ENCODE measurements at places on chromosomes 11 and 22.

GRCh38 chr11:1303973-1304372 is 5.5 kb downstream of the TOLLIP start:
- no peak for DNase-seq

- no peak for DNase-seq
These were observed 86.6 kb downstream of the TSPAN18 start for GRCh38 chr11:44813401-44813800.

- no peak for DNase-seq
These were observed 260.8 kb upstream of the POU2AF2 start for GRCh38 chr11:110984693-110985092.

DNA sequence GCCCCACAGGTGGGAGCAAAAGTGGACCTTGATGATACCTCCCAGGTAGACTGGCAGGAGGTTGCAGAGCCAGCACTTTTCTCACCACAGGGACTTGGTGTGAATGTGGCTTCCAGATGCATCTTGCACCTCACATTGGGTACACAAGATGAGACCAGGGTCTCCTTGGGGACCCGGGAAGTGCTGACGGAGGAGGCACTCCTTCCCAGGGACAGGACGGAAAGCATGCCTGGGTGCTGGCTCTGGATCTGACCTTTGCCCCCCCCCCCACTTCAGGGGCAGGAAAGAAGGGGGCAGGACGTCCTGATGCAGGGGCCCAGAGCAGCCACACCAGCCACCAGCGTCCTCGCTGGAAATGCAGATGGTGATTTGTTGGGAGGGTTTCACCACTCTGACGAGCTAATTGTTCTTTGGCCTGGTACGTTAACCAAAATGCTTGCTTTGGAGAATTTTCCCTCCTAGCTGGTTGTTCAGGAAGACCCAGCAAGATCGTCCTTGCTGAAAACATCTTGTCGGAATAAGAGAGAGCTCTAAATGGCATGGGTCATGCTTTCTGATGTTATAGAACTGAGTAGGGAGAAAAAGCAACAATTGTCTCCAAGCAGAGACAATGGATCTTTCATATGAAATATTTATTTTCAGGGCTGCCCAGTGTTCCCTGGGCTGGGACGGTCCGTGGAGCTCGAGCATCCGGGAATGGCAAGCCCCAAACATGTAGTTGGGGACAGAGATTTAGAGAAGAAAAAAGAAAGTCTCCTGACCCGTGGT is 74.4 kb upstream of the PPARA start:
- DNase-seq, result no peak

DNA sequence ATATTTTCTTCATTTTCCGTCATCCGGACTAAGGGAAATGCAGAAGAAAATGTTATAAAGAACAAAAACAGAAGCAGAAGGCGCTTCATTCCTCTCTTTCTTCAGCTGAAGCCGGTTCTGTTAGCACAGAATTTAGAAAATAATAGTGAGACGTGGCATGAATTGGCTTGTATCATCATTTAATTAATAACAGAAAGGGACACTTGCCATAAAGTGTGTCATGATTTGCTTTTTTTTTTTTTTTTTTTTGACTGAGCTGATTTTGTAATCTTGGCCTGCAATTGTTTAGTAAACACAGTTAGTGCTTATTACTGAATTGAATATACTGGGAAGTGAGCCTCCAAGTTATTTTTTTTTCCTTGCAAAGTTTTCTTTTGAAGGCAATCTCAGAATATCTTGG is at the start of gene MMP27:
MMP27 (minus strand) TSS at position 144 of the 400 bp plus-strand sequence; CDS start at position 89, 55 bp downstream.
- peak; percentile 17 for DNase-seq

- DNase-seq, result no peak
These were observed 96.6 kb downstream of the ZBTB16 start for GRCh38 chr11:114156131-114156581.

DNA sequence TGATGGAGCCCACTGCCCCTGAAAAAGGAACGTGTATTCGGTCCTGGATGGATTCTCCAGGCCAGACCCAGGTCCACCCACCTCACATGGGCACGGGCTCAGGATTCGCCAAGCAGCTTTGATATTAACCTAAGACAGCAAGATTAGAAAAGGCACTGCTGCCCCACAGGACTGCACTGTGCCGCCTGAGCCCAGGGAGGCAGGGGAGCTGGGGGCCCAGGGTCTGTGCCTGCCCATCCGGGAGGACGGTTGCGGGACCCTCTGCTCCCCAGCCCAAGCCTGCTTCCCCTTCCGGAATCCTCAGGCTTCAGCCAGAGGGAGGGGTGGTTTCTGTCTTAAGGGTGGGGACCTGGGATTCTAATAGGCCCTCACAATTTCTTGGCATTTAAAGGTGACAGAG is 13.5 kb upstream of the VSIG10L2 start:
- DNase-seq, result no peak

DNA sequence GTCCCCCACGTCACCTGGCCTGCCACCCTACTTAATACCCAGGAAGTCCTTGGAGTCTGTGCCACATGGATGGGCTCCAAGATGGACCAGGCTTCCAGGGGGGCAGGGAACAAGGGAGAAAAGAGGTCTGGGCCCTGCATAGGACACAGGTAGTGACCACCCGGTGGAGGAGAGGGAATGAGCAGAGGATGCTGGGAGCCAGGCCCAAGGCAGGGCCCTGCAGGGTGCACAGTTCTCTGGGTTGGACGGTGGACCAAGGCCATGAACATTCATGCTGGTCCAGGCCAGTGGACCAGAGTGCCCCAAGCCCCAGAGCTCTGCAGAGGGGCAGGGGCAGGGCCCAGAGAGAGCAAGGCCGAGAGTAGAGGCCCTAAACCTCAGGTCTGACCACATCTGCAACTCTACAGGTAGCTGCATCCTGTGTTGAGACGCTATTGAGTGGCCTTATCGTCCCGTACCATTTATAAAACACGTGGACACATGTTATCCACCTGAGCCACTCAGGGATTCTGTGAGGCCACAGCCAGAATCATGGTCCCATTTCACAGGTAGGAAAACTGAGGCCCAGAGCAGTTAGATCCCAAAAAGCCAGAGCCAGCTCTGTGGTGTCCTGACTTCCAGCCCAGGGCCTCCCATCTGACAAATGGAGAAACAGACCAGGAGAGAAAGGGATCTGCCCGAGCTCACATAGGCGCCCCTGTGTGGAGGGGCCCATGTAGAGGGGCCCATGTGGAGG is 46.4 kb downstream of the IGLL5 start:
- DNase-seq, result no peak

DNA sequence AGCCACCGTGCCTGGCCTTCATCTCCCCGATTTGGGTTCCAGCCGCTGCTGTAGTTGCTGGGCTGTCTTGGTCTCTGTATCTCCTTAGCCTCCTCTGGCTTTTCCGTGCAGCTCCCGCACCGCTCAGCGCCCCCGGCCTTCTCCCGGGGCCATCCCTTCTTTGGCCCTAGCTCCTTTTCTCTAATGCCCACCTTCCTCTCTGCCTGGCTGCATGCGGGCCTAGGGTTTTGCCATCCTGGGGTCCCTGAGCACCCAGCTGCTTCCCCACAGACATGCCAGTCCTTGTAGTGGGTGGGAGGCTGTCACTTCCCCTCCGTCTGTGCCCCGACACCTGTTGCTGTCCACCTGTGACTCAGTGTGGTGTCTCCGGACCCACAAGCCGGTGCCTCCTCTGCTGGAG is 36.4 kb downstream of the KCNJ4 start:
- no peak for DNase-seq

DNA sequence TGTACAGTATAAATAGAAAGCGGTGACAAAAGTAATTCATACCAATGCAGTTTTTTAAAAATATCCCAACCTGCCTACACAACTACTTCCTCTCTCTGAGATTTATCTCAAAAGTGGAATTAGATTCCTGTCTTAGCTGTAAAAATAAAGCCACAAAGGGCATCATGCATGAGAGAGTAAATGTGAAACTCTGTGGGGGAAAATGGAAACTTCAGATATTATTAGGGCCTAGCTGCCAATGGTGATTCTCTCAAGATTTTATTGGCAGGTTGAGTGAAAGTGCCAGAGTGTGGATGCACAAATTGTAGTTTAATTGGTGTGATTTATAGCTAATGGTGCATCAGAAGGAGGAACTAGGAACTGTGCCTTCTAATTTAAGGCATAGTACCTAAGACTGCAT is 356.9 kb upstream of the CCDC90B start:
- no peak for DNase-seq

- DNase-seq, result peak; percentile 70
These were observed 9.4 kb downstream of the EHD1 start for GRCh38 chr11:64868904-64869570.

Data from AG20443 (cell line).